Metanephros (tissue), 2 donors: ENCODE measurements at places on chromosomes 1 and 21. TPM values are rescaled to one million over a fixed set of nuclear protein-coding genes. Genes with fewer than 3 reads are reported as not detected.

Gene FNDC5
- total RNA-seq: 55.6 TPM

Gene DNAH14
- total RNA-seq: 40.9 TPM

Gene SPATA46
- total RNA-seq: not detected

Gene KRTAP19-3
- not detected for total RNA-seq

Gene PDC
- total RNA-seq: not detected

Gene HES3
- not detected for total RNA-seq

Gene ITGB2
- total RNA-seq: 39.2 TPM

Gene VANGL2
- total RNA-seq: 15.5 TPM

Gene RIMKLA
- total RNA-seq: 0.35 TPM

Gene ATP1A4
- total RNA-seq: 0.76 TPM

Gene PGLYRP3
- total RNA-seq: not detected

Gene MYOG
- 32.3 TPM for total RNA-seq

Gene NHLH1
- total RNA-seq: not detected

Gene KRTAP22-2
- not detected for total RNA-seq

Gene FAM167B
- 13.7 TPM for total RNA-seq
